Activated CD4-positive, alpha-beta T cell treated with anti-CD3 and anti-CD28 coated beads for 4 hours (primary cell): ENCODE measurements at places on chromosomes 2 and 18.

DNA sequence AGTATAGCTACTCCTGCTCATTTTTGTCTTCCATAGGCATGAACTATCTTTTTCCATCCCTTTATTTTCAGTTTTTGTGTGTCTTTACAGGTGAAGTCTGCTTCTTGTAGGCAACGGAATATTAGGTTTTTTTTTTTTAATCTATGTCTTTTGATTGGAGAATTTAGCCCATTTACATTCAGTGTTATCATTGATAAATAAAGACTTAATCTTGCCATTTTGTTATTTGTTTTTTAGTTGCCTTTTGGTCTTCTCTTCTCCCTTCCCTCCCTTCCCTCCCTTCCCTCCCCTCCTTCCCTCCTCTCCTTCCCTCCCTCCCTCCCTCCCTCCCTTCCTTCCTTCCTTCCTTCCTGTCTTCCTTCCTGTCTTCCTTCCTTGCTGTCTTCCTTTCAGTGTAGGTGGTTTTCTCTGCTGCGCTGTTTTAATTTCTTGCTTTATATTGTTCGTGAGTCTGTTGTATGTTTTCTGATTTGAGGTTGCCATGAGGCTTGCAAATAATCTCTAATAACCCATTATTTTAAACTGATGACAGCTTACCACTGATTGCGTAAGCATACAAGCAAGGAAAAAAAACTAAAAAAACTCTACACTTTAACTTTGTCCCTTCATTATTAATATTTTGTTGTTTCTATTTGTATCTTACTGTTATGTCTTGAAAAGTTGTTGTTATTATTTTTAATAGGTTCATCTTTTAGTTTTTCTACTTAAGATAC is 353.8 kb downstream of the PARD3B start:
- no peak for DNase-seq

GRCh38 chr2:63662028-63662804 is 73.5 kb downstream of the MDH1 start:
- no peak for DNase-seq

DNA sequence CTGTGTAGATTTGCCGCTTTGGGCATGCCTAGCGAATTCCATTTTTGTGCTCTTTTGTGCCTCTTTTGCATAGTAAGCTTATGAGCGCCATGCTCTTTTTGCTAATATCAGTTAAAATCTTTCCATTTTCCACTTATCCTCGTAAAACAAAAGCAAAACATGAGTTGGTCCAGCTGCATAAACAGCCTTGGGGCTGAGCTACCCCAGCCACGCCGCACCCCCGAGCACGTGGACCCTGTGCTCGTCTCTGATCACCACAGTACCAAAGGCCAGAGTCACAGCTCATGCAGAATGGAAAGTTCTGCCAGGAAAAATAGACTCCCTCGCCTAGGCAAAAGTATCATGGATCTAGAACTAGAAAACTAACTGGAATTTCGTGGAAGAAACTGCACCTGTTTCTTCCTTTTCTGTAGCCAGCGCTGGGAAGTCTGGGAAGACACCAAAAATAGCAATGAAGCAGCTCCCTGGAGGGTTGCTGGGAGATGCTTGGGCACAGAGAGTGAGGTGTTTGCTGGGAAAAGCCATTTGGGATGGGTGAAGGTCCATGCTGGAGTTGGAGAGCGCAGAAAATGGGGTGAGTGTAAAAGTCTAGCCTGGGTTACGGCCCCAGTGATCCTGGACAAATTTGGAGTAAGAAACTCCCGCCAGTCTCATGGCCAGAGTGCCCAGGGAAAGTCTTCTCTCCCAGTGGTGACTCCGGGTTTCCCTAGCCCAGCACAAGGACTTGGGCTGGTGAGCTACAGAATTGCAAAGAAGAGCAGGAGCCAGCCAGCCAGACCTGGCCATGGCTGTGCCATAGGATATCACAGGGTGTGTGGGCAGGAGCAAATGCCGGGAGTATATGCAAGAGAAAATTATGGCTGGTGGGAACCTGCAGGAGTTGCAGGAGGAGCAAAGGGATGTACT is 218.4 kb downstream of the GBX2 start:
- no peak for DNase-seq

DNA sequence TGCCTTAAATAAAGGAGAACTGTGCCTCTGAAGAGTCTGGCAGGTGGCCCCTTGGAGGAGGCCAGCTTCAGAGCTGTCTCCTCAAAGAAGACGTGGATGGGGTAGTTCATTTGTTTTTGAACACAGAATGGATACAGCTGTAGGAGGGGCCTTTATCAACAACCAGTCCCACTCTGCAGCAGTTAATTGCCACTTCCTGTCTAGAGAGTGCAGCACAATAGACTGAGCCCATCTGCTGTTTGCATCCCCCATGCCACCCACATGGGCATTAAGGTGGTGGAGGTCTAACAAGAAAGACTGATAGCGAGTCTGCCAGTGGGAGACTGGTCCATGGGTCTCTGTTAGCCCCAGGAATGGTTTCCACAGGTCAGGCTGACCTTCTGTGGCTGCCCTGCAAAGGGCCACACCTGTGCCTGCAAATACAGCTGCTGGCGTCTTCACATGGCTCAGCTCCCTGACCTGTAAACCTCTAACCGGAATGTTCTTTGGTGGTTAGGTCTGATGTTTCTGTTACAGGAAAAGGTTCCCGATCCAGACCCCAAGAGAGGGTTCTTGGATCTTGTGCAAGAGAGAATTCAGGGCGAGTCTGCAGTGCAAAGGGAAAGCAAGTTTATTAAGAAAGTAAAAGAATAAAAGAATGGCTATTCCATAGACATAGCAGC is 153.3 kb upstream of the ITGA6 start:
- DNase-seq, result no peak

DNA sequence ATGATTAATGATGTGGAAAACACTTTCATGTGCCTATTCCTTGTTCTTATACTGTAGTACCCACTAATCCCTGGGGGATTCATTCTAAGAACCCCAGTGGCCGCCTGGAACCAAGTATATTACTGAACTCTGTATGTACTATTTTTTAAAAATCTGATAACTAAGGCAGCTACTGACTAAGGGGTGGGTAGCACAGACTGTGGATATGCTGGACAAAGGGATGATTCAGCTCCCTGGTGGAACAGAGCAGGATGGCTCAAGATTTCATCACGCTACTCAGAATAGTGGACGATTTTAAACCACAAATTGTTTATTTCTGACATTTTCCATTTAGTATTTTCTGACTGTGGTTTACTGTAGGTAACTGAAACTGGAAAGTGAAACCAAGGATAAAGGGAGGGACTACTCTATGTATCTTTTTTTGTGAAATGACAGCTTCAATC is 41.8 kb upstream of the CDC42EP3 start:
- DNase-seq, result no peak

GRCh38 chr2:1448009-1448408 is 34.7 kb downstream of the TPO start:
- DNase-seq, result no peak

GRCh38 chr18:12441475-12442034 is 33.8 kb downstream of the PRELID3A start:
- no peak for DNase-seq

DNA sequence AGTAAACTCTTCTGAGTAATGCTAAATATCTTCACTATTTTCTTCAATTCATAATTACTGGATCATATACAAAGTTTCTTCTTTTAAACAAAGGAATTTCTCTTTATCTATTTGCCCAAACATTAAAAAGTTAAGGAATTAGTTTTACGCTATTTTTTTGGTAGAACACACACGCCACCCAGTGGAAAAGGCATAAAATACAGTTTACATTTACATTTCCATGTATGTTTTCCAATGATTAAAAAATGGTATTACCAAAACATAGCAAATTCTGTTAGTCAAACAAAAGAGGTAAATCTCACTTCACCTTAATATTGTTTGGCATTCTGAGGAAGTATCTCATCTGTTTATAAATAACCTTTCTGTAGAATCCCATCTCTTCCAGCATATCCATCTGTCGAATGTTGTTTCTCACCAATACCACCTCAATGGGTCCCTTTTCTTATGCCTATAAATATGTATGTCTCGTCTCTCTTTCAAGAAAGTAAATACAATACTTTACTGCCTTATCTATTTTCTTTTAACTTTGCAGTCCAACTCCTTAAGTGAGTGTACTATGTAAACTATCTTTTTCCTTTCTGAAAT is 7.2 kb downstream of the BOLL start:
- DNase-seq, result no peak

DNA sequence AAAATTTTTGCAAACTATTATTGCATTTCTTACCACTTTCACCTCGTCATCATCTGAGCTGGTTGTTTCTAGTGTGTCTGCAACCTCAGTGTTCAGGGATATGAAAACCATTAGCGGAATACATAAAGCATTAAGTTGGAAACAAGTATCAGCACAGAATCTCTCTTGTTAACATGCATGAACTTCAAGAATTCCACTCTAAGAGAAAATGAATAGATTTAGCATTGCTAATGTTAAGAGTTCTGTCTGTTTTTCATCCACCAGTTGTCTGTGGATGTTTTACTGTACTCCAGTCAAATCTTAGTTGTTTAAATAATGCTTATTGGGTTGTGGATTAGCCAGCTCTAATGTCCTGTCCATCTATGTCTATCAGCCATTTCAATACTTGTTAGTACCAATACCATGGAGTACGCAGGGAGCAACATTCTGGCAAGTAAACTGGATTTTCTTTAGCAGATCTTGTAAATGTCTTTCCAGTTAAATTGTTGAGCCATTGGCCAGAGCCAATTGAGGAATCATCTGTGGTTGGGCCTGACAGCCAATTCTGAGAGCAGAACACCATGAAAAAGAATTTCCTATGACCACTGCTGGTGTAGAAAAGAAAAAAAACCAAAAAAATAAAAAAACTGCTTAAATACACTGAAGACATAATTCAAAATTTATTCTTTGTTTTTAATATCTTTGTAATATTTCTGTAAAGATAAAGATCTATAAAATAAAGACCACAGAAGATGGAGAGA is 82.5 kb downstream of the SLC8A1 start:
- DNase-seq, result no peak

GRCh38 chr2:237533668-237534161 is 32.7 kb upstream of the PRLH start:
- no peak for DNase-seq

DNA sequence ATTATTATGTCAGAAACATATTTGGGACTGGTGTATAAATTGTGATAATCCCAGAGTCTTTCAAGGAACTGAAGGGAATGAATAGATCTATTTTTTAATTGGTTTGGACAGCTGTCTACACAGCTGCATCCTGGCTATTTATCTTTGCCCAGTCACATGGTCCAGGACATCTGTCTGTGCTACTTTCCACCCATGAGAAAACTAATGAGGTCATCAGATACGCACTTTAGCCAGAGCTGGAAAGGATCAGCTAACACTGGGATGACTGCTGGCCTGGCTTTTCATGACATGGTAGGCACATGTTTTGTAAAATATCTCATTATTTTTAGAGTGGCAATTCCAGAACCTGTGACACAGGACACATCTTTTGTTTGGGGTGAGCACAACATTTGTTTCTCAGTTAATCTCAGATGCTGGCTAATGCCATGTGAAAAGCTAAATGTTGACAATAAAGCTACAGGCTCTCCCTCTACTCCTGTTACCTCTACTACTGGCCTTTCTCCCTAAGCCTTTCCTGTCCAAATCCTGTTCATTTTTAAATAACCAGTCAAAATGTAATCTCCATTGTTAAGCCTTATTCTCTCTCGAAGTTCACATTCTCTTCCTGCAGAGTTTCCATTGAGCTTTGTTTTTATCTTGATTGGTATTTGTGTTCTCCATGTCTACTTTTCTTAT is 500.7 kb downstream of the RIT2 start:
- no peak for DNase-seq

GRCh38 chr2:24621779-24622538 is 130.9 kb downstream of the NCOA1 start:
- DNase-seq, result no peak

GRCh38 chr18:60534538-60534937 is 162.0 kb upstream of the MC4R start:
- no peak for DNase-seq

DNA sequence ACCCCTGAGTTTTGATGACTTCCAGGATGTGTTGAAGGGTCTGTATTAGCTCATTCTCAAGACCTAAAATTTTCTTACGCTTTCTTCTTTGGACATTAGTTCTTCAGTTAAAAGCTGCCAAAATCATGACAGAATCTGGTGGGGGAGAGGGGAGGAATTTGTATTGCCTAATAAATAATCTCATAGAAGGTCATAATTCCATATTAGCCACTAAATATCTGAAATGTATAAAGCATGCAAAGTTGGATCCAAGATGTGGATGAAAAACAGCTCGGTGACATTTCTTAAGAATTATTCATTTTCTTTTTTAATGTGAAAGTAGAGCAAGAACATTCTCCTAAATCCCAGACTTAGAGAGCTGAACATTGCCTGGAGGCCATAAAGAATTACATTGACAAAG is 120.1 kb downstream of the MMADHC start:
- no peak for DNase-seq
